ENCODE measurements at places on chromosomes 7 and 10.
A peak's percentile ranks its signal among the peaks of the same experiment; 100 is the strongest.

- DNase-seq = no peak
These were observed 55.0 kb upstream of the GHITM start for GRCh38 chr10:84084342-84084741.

DNA sequence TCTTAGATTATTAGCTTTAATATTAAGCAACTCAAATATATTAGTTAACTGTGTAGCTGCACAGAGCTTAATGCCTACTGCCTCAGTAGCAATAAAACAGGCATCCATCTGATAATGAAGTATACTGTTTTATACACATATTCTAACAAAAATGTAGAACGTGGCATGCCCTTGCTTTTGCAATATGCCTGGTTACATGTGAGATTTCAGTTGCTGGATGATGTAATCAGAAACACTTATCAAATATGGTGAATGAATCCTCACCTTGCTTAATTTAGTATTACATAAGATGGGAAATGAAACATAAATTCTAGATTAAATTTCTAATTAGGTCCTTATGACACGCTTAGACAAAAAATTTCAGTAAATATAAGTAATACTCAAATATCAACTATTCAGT is 8.0 kb downstream of the DNAJC1 start:
- no peak for DNase-seq

- DNase-seq = no peak
These were observed 988.6 kb downstream of the SORCS1 start for GRCh38 chr10:106175760-106176377.

DNA sequence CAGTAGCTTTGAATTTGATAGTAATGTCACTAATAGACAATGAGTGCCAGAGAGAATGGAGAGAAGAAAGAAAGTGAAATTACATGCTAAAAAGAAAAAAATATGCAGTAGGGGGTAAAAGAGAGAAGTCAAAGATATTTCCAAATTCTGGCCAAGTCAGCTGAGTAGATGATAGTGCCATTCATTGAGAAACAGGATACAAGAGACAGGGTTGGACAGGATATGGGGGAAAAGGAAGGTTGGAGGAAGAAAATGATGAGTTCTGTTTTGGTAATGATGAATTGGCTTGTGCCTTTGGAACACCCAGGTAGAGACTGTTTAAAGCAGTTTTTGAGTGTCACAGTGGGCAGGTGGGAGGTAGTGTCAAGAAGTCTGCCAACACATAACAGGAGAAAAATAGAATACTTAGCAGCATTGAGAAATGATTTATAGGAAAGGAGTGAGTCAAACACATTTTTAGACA is 78.3 kb downstream of the LRRC17 start:
- DNase-seq = no peak

DNA sequence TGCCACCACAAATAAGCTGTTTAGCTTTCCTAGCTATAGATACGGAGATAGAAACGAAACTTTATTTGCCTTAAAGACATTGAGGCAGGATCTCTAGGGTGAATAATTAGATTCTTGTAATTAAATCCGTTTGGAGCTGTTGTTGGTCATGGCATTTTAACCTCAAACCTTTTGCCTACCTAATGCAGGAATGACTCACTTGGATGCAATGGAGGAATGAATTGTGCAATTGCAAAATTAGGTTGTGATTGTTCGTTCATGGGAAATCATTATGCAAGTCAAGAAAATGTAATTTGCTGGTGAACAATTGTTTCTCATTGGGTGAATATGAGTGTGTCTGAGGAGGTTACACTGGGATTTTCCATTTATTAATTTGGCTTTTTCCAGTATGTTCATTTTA is 703.5 kb downstream of the GATA3 start:
- DNase-seq = no peak

GRCh38 chr7:27143023-27143949 is at the start of gene HOXA5:
HOXA5 (minus strand) TSS chr7:27143681; CDS start chr7:27143607, 74 bp downstream.
- no peak for DNase-seq

DNA sequence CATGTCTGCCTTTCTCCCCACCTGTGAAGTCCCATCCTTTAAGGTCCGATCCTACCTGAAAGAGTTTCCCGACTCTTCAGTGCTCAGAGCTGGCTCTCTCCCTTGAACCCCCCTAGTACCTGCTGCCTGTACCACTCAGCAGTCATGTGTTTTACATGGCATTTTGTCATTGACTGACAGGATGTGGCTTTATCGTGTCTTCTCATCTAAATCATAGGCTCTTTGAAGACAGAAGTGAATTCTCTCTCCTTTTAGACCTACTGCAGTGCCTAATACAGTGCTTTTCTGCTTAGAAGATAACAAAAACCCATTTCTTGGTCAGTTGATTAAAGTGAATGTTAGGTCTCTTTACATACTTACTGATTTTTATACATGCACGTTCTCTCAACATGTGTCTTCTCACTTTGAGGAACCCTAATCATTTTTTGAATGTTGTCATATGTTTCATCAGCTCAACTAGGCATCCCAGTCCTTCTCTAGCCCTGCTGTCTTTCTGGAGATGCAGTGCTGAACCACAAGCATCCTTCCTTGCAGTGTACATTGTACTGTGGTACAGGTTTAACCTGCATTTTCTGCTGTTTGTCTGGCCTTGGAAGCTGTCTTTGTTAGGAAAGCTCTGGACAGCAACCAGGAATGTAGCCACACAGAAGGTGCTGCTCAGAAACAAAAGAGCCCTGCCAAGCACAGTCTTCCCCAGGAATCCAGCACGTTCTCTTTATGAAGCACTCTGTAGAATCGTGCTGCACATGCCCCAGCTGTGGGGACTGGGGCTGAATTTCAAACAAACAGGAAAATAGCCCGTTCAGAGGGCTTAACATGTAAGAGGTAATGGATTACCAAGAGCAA is 28.1 kb upstream of the LRRC4 start:
- DNase-seq = no peak

DNA sequence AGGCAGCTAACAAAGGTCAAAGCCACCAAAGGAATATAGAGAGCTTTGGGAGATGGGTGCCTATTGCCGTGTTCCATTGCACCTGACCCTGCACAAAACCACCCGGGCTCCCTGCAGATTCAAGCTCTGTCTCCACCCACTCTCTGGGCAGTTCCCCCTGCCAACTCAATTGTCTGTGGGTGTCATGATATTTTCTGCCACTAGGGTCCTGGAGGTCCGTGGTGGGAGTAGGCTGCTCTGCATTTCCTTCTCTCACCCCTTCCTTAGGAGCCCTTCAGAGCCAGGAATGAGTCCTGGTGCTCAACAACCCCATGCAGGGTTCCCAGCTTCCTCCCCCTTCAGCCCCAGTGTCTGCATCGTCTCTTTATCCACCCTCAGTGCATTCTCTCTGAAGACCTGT is 34.1 kb downstream of the PNLIPRP2 start:
- no peak for DNase-seq

- no peak for DNase-seq
These were observed 77.2 kb downstream of the DYNC2I1 start for GRCh38 chr7:158933468-158934139.

DNA sequence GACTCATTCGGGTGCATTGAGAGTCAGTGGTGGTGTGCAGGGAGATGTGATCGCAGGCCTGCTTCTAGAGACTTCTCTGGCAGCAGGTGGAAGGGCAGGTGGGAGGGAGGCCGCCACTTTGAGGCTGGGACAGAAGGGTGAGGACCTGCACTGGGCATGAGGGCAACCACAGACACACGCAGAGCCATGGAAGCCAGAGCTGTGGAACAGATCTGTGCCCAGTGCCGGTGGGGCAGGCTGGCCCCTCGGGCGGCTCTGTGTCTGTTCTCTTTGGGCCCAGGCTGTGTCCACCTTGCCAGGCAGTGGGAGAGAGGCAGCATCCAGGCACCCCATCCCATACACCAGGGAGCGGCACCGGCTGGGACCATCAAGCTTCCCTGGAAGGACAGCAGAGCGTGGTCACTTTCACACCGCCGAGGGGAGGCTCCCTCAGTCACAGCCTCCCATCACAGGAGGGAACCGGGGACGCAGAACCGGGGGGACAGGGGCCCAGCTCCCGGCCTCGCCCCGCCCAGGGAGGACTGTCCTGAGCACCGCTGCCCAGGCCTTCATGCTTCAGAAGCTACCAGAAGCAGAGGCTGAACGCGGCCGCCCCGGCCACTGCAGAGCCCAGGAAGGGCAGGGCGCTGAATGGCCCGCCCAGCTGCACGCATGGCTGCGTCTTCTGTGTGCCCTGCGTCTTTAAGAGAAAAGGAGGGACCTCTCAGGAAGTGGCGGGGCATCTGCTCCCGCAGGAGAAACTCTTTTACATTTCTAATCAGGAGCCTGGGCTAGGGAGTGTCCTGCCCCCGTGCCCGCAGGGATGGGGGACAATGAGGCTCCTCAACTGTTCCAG is 32.1 kb downstream of the EN2 start:
- DNase-seq = no peak

GRCh38 chr10:43047288-43047970 is 29.4 kb upstream of the RET start:
- no peak for DNase-seq

DNA sequence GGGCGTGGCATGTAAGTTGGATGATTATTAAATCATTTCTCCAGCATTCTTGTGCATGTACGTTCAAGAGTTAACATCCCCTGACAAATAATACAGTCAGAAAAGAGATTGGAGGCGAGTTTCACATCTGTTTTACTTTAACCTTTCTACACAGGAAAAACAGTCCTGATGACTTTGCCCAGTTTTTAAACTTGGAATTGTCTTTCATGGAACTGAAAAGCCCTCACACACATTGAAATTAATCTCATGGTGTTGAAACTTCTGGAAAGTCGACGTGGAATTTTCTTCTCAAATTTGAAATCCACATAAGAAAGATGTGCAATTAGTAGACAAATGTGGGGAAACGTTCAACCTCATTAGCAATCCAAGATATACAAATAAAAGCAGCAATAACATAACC is 31.2 kb upstream of the ZNF438 start:
- DNase-seq = no peak

- DNase-seq = no peak
These were observed 119.1 kb downstream of the TFEC start for GRCh38 chr7:115911465-115911864.

DNA sequence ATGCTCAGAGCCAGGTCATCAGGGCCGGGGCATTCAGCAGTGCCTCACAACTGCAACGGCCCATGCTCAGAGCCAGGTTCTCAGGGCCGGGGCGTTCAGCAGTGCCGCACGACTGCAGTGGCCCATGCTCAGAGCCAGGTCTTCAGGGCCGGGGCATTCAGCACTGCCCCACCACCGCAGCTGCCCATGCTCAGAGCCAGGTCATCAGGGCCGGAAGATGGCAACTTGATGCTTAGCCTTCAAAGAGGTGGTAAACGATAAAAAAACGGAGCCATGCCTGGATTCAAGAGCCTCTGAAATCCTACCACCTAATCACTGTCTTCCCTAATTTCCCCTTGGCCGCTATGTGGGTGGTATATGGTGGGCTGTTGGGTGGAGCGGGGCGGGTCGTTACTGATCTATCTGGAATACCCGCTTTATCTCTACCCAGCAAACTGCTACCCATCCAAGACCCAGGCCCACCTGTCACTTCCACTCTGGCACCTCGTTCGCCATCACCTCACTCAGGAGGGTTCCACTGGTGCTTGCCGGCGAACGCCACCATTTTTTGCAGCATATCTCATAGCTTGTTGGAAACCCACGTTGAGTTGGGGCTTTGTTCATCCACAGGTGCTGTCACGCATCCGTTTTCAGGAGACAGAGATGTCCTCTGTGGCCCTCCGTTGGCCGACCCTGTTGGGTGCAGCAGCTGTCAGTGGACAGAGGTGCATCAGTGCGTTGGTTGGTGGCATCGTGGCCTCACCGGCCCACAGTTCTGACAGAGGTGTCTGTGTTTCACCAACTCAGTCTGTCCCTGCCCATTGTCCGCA is 221.1 kb downstream of the EBF3 start:
- no peak for DNase-seq

DNA sequence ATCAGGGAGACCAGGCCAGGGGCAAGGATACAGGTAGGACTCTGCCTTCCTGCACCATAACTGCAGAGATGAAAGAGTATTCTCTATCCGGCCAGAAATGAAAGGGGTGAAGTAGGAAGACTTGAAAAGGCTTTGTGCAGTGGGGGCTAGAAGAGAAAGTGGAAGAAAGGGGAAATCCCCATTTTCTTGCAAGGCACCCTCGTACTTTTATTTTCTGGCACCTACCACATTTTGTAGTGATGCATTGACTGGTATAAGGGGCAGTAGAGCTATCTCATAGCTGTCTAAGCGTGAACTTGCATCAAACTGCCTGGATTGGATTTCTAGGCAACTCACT is 752 bp upstream of the CAMK2G start:
- no peak for DNase-seq

- DNase-seq = peak; percentile 56
These were observed 65.1 kb upstream of the MPP7 start for GRCh38 chr10:28367929-28368484.

GRCh38 chr7:42960762-42961161 is 28.6 kb downstream of the MRPL32 start:
- no peak for DNase-seq

GRCh38 chr7:80960244-80960795 is 41.5 kb upstream of the SEMA3C start:
- no peak for DNase-seq

GRCh38 chr10:59383436-59383835 is 21.1 kb upstream of the FAM13C start:
- DNase-seq = no peak

GRCh38 chr10:50528206-50528605 is 95.5 kb downstream of the SGMS1 start:
- no peak for DNase-seq

DNA sequence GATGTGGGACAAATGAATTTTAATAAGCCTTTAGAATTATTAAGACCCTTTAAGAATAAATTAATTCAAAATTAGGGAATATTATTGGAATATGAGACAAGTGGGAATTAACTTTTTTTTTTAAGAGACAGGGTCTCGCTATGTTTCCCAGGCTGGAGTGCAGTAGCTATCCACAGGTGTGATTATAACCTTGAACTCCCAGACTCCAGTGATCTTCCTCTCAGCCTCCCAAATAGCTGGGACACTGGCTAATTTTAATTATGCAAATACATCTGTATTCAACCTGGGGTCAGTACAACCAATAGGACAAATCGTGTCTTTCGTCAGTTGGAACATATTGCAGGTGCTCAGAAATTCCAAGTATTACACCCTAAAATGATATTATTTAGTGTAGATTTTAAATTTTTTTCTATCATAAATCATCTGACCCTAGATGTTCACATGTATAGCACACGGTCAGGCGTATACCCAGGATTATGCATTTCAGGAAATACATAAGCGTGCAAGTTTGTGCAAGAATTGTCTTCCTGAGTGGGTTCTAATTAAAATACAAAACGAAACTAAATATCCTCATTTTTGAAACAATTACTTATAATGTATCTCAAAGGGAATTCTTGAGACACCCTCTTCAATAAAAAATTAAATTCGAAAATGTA is 1.2 kb downstream of the NT5C3A start:
- no peak for DNase-seq

DNA sequence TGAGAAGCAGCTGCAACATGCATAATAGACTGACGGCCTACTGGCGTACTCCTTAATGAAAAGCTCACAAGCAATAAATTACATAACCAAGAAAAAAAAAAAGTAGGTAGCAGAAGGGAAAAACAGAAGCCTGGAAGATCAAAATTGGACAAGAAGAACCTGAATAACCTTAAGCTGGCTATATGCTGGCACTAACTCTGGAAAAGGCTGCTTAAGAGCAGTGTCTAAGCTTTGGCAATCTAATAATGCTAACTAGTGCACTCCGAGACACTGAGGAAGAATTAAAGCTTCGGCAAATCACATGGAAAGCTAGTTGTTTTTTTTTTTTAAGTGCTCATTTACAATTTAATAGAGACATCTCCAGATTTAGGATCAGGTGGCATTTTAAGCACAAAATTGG is 441.9 kb downstream of the PARD3 start:
- DNase-seq = no peak

- DNase-seq = no peak
These were observed 94.7 kb downstream of the ZNRF2 start for GRCh38 chr7:30379131-30379530.

- no peak for DNase-seq
These were observed 262.2 kb downstream of the BAMBI start for GRCh38 chr10:28939281-28940157.

Measured in stimulated activated naive CD8-positive, alpha-beta T cell treated with anti-CD3 and anti-CD28 coated beads, Interleukin-15, Interleukin-2, amounts not matched to agents 100 U/mL and 50 U/mL, for 24 hours (primary cell).